ENCODE measurements at places on chromosomes 5 and 9.

DNA sequence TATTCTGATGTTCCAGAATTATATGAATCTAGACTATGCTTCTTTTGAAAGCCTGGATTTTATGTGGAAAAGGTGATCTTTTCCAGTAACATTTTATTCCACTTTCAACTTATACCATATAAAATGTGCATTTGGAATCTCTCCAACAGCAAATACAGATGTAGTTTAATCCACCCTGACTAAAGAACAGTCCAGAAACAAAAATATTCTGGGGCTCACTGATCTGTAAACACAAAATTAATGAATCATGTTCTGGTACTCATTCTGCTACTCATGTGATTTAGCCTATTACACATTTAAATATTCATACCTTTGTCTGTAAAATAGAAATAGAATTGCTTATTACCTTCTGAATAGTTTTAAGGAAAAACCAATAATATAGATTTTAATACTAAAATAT, 125.8 kb downstream of the ARRDC3 start:
- no peak for DNase-seq

- no peak for DNase-seq
Observed at GRCh38 chr5:39231705-39232525, 12.6 kb upstream of the FYB1 start.

DNA sequence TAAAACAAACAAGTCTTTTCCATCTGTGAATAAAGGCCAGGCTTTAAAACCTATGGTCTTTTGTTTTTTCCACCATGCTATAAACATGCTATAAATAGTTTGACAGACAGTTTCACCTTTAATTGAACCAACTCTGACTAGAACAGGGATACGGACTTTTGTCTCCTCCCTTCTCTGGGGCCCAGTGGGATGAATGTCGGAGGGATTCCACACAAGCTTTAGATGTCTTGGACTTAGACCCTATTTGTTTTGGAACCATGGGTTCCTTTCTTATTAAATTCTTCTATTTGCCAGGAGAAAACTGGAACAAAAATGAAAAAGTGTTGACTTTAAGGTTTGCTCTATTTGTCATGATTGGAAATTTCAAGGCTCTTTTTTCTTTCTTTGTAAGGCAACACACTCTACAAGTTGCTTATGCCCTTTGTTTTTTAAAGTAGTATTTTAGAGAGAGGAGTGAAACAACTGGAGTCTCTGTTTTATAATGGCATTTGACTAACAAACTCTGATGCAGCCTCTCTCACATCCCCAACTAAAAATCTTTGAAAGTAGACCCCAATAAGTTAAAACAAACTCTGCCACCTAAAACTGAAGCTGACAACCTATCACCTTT, 145.3 kb downstream of the MLLT3 start:
- no peak for DNase-seq

- no peak for DNase-seq
Observed at GRCh38 chr5:53201746-53202145, 92.2 kb upstream of the MOCS2 start.

DNA sequence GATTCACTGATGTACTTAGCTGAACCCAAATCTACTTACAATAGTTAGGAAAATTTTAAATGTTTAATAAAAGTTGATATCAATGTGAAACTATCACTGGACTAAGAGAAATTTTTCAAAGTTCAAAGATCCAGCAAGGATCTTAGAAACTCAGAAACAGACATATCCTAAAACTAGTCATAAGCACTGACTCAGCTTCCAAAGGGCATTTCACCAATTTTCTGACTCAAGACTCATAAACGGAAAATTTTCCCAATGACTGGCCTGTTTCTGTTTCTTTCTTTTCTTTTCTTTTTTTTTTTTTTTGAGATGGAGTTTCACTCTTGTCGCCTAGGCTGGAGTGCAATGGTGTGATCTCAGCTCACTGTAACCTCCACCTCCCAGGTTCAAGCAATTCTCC, 66.6 kb downstream of the CDC14B start:
- no peak for DNase-seq

- no peak for DNase-seq
Observed at GRCh38 chr9:87944682-87945081, 26.9 kb downstream of the SPATA31C1 start.

DNA sequence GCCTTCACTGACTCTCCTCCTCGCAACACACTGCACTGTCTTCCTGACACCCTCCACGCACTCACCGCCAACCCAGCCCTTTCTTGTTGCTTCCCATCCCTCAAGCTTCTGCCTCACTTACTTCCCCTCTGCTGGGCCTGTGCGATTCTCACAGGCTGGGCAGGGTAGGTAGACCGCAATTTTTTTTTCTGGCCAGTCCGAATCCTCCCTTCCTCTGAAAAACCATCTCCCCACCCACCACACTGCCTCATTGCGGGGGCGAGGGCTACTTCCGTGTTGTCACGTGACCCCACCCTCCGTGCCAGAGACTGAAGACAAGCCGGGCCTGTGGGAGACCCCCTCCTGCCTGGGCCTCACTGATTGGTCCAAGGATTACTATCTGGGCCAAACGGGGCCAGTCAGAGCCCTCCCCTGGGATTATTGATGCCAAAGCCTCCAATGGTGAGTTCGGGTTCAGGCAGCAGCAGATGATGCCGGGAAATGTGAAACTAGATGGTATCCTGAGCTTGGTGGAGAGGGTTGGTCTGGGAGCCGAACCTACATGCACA, 73.1 kb downstream of the STK10 start:
- DNase-seq: no peak

DNA sequence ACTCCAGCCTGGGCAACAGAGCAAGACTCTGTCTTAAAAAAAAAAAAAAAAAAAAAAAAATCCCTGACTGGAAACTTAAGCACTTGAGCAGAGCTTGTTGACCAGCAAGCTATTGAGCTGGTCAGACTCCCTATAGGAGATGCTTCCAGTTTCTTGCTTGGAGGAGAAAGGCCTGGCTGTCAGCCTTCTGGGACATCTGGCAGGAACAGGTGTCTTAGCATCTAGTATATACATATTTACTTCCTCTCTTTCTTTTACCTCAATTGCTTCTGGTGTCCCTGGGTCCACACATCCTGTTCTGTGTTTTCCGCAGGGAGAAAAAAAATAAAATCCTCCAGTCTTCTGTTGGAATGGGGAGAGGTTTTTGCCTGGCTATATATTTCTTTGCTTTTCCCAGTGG, 60.1 kb downstream of the PRKACG start:
- no peak for DNase-seq

- DNase-seq: peak; percentile 11
Observed at GRCh38 chr5:141084487-141084989, 9.9 kb upstream of the PCDHB2 start.

DNA sequence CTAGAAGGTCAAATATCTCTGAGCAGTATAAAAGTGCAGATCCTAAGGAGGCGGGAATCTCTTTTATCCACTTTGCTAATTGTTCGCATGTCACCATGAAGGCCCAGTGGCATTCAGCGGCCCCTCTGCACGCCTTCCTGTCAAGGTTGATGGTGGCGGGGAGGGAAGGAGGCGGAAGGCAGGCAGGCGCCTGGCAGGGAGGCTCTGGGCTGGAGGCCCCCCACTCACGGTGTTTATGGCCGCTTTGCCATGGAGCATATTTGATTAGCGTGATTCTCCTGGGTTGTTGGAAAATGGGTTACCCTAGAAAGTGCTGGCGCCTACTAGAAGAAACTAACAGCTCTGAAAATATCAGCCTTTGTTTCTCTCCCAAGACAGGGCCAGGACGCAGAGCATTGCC, 209.6 kb downstream of the FSTL4 start:
- DNase-seq: no peak

DNA sequence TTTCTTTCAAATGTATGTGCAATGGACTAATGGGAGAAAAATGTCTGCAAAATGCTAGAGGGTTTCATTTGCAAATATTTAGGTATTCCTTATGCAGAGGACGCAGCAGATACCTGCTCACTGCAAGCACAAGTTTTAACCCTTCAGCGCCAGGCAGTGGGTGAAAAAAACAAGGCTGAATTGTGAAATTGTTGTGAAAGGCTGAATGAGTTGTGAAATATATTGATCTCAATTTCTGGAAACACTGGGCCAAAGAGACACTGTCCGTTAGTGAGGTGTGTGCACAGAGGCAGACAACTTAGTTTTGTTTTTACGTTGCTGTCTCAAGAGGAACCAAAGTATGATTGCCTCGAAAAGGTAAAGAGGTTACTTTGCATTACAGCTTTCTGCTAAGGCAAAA, 18.8 kb downstream of the FUBP3 start:
- no peak for DNase-seq

GRCh38 chr9:137167747-137168572, 1.9 kb downstream of the LRRC26 start:
- no peak for DNase-seq

DNA sequence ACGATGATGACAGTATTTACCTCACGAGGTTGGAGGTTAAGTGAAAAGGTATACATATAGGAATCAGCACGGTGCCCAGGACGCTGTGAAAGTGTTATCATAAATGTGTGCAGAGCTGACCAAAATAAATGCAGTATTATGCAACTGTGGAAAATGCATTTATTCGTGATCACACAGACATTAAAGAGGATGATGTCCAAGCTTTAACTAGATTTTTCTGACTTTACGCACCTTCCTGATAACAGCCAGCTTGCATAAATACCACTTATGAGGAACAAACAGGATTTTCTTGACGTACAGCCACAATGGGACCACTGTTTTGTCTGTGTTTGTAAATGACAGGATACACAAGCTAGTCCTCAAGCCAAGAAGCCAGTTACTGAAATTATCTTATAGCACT, 71.4 kb upstream of the ATP10B start:
- DNase-seq: no peak

- no peak for DNase-seq
Observed at GRCh38 chr5:73818357-73818756, 192.4 kb downstream of the ARHGEF28 start.
